ENCODE measurements at places on chromosomes 11 and 22.

GRCh38 chr11:133541021-133541719, 8.9 kb upstream of the OPCML start:
- DNase-seq = no peak

GRCh38 chr11:2128130-2128510, 11.1 kb downstream of the IGF2 start:
- DNase-seq = no peak

- DNase-seq = no peak
These were observed 5.7 kb upstream of the ACAT1 start for GRCh38 chr11:108115500-108116140.

GRCh38 chr11:12291766-12292165, 85.6 kb upstream of the PARVA start:
- no peak for DNase-seq

DNA sequence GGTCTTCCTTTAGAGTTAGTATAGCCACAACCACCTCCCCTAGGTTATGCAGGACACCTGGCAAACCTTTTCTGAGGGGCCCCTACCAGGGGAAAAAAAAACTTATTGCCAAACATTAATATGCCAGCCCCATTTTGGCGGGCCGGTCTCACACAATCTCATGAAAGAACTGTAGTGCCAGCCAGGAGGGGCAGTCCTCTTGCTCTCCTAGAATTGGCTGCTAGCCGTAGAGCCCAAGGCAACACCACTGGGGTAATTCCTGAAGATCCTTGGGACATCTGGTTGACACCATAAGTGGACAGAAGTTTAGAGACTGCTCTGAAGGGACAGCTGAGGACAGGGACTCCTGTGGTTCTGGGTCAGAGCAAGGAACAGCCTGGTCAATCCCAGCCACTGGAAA, 24.2 kb downstream of the NAV2 start:
- DNase-seq = no peak

GRCh38 chr11:27976262-27976661, 131.7 kb downstream of the KIF18A start:
- no peak for DNase-seq

GRCh38 chr22:18118345-18118915, 7.8 kb downstream of the TUBA8 start:
- no peak for DNase-seq

DNA sequence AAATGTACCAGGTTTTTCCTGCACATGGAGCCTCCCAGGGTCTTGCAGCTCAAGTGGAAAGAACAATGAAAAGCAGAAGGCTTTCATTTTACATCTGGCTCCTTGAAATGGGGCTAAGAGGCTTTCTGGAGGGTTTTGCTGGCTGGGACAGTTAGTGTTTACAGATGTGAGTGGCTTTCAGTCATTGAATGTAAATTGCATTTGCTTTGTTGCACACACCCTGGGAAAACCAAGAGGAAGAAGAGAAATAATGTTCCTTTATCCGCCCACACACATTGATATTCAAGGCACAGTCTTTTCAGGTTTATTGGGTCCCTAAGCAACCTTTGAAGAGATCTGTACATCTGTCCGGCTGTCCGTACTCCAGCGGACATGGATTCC, 144.5 kb downstream of the SPON1 start:
- DNase-seq = no peak

DNA sequence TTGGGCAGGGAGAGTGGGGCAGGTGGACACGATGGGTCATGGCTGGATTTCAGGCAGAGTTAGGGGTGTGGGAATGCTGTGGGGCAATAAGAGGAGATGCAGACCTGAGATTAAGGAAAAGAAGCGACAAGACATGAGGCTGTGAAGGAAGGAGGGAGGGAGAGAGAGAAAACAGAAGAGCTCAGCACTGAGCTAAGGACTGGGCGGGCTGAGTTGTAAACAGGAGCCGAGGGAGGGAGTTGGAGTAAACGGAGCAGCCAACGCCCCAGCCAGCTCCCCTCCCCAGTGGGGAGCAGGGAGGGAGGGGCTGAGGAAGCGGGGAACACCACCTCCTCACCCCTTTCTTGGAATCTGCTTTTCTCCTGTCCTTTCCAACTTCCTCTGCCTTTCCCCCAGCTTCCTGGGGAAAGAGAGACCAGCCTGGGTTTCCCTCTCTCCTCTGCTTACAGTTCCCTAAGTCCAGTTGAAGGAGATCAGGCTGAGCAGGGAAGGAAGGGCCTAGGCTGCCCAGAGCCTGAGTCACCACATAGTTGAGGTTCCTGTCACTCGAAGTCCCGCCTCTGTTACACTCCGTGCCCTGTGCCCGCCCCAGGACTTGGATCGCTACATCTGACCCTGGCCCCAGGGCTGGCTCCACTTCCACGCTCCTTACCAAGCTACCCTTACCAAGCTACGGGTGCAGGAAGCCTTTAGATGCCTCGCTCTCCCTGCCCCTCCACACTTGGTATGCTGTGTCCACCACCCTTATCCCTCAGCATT, 6.7 kb upstream of the AHNAK start:
- no peak for DNase-seq

DNA sequence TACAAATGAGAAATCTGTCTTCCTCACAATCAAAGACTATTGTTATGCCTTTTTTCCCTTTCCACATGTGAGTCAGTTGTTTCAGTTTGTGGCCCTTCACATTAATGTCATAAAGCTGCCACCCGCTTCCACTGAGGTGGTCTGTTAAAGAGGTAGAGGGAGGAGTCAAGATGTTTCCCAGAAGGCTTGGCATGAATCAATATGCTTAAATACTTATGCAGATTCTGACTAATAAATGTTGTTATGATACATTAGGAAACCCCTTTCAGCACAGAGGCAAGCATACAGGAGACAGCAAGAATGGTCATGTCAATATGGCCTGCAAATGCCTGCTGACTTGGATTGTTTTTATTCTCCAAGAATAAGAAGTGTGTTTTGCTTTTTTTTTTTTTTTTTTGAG, 6.5 kb downstream of the RTN3 start:
- no peak for DNase-seq

GRCh38 chr11:35662649-35663407, at the start of gene TRIM44:
Gene TRIM44, plus strand, starts transcription at chr11:35662775. Its CDS starts 337 bp downstream, at chr11:35663112.
- DNase-seq = peak; percentile 78

Measured in left renal pelvis (tissue), 4 donors.